Stimulated activated CD8-positive, alpha-beta memory T cell treated with anti-CD3 and anti-CD28 coated beads, Interleukin-7, amount 100 ng/mL, for 1 hour (primary cell): ENCODE measurements at places on chromosomes 4 and X.

GRCh38 chr4:150501009-150501727 is 80.8 kb upstream of the MAB21L2 start:
- no peak for DNase-seq

- DNase-seq, result no peak
Observed at GRCh38 chr4:117908306-117909207, 125.7 kb upstream of the NDST3 start.

DNA sequence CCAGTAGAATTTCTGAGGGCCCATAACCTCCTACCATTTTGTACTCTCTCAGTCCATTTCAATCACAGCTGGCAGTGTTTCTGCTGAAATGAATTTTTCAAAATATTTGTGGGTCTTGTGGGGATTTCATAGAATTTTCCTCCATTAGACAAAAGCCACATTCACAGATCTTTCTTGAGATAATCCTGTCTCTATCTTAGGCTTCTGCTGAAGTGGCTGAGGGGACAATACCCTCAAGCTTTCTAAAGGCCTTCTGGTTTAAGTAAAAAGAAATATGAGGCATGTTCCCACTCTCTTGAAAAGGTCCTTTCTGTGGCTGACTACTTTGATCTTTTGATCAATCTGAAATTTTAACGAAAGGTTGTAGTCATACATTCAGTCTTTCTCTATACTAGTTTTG is 1930.0 kb upstream of the AGA start:
- no peak for DNase-seq

- no peak for DNase-seq
Observed at GRCh38 chr4:10006601-10007435, 14.5 kb downstream of the SLC2A9 start.

DNA sequence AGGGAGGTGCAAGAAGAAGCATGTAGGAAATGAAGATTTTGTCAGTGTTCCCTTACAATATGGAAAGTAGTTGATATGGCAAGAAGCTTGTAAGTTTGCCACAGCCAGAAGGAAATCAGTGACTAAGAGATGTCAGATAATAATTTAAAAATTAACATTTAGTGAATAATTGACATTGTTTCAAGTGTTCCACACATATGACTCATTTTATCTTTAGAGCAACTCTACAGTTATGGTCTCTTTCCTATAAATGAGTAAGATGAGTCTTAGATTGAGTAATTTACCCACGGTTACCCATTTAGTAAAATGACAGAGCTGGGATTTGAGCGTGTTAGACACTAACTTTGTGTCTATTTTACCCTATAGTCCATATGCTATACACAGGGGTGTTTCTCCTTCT is 300.3 kb upstream of the IRS4 start:
- DNase-seq, result no peak

DNA sequence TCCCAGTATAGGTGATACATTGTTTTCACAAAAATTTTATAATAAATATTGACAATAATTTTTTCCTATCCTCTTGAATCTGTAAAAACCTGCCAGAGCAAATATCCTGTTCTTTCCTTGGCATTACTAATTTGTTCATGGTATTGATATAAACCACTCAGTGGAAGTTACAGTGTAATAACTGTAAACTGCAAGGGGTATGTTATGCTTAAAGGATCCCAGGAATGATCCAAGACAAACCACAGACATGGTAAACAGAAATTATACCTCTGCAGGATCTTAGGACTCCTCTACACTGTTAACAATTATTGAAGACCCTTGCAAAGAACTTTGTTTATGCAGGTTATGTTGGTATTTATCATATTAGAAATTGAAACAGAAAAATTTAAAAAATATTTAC is 17.7 kb upstream of the MAD2L1 start:
- no peak for DNase-seq

DNA sequence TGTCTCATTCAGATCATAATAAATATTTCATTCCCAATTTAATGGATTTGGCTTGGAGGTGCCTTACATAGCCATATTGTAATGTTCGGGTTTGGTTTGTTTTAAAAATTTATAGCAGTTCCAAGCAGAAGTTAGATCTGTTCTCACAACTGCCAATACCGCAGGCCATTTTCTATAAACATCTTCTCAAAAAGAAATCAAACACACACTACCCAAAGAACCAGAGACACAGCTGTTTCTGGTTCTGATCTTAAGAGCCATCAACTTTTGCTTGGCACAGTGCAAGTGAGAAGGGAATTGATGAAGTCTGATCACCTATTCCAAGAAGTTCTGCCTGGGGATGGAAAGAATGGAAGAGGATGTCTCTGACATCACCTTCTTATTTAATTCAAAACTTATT is 22.9 kb downstream of the MID1IP1 start:
- no peak for DNase-seq

DNA sequence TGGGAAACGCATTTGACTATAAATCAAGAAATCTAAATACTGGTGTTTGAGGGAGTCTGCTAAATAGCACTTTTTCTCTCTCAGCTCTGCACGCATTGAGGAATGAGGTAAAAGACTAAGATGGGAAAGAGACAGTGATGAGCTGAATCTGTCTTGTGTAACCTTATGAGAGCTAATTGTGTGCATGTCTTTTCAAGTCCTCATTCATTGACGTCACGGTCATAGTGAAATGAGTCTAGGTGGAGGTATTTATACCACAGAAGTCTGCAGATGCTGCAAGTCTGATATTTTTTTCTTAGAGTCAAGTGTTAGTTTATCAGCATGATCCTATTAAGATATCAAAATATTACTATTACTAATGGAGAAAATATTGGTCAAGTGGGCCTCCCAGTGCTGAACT is 361.5 kb upstream of the HS3ST1 start:
- no peak for DNase-seq

- DNase-seq, result no peak
Observed at GRCh38 chr4:61532336-61533000, 332.3 kb downstream of the ADGRL3 start.

DNA sequence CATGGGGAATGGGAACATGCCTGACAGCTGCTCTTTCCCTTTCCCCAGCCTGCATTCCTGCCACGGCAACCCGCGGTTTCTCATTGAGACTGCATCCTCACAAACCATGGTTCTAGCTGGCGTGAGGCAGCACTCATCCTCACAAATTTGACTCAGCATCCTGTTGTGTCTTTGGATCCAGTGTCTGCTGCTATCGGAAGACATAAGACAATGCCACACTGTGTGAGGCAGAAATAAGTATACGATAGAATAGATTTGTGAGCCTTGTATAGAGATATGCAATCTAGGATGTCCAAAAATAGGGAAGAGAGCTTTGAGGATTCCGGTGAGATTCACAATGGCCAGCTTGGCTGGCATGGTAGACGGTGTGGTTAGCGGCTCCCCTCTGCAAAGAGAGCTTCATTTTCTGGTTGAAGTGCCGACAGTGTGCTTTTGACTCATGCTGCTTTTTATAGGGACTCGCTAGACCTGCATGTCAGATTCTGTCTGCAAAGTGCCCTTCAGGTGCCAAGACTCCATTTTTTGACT is 161.3 kb upstream of the PSAPL1 start:
- no peak for DNase-seq

- DNase-seq, result no peak
Observed at GRCh38 chr4:41991916-41992767, 1.8 kb downstream of the SLC30A9 start.

DNA sequence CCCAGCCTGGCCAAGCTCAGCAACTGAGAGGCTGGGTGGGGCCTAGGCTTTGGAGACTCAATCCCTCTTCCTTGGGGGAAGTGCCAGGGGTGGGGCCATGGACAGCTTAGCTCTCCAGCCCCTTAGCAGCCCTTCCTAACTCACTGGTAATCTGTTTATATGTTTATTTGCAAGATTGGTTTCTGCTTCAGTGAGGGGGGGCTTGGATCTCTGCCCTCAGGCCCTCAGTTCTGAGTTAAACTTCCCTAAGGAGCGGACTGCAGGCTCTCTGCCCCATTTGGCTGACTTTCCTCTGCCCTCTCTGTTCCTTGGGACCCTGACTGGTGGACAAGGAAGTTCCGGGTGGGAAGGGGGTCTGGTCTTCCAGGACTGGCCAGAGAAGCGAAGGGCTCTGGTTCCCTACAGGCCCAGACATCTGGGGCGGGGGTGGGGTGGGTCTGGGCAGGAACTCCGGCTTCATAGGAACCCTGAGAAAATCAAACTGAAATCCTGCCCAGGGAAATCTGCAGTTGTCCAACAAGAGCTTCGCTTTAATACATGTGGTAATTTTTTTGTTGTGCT is 51.4 kb downstream of the NALF2 start:
- no peak for DNase-seq
